Umbilical cord (tissue), 2 donors: ENCODE measurements at places on chromosomes 3 and 15.

DNA sequence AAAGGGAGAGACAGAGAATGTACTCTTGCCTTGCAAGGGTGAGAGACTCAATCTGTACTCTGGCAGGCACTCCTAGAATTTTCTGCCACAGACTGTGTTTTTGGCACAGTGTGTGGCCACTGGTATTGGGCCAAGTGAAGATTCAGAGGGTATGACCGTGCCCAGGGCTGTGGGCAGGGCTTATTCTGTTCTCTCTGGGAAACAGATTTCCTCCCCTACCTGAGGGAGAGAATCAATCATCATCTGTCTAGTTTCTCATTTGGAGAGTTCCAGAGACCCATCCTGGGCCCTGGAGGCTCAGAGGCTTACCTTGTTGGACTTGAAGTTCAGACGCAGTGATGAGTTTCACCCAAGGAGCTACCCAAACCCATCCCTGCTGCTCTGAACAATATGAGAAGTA, 28.2 kb downstream of the CSTA start:
- no peak for DNase-seq

DNA sequence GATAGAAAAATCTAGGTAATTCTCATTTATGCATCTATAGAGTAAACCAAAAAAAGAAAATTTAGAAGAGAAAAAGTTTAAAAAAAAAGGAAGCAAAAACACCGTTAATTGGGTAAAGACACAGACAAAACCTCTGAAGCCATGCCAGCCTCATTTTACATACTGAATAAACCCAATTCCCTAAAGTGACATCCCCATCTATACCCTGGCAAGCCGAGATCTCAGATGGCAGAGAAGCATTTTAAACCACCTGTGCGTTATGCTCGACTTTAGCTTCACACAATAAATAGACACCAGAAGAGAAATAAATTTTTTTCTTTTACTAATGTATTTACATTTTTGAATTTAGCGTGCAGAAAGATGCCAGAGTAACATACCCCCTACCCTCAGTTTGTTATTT, 382.1 kb downstream of the PLCL2 start:
- no peak for DNase-seq

DNA sequence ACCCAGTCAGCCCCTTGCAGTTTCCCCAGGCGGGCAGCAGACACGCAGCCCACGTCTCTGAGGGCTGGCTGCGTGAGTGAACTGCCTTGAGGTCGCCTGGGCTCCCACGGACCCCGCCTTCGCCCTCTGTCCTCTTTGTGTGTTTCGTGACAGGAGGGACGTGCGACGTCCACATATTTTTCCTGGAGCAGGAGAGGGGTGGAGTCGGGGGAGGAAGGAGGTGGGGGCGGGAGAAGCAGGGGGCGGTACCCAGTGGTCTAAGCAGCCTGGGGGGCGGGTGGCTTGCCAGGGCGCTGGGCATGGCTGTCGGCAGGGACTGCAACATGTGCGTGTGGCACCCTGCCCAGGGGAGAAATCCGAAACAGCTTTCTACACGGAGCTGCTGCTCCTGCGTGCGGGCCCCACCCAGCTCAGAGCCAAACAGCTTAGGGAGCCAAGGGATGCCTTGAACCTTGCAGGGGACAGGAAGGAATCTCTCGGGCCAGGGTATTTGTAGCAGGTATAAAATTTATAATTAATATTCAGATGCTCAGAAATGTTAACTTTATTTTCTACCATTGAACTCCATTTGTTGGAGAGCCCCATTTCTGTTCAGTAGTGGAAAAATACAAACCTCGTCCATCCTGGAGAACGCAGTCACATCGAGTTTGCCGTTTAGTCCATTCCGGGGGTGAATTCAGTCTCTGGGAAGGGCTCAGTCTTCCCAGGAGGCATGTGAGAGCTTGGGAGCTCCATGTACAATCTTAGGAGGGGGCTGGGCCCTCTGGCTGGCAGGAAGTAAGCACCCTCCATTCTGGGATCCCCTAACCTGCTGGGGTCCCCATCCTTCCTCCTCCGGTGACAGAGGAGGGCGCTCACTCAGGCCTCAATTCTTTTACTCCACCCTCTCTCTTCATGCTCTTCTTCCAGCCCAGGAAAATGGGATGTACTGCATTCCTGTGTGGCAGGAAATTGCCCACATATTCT, 79.1 kb upstream of the MEF2A start:
- DNase-seq = peak; percentile 86

DNA sequence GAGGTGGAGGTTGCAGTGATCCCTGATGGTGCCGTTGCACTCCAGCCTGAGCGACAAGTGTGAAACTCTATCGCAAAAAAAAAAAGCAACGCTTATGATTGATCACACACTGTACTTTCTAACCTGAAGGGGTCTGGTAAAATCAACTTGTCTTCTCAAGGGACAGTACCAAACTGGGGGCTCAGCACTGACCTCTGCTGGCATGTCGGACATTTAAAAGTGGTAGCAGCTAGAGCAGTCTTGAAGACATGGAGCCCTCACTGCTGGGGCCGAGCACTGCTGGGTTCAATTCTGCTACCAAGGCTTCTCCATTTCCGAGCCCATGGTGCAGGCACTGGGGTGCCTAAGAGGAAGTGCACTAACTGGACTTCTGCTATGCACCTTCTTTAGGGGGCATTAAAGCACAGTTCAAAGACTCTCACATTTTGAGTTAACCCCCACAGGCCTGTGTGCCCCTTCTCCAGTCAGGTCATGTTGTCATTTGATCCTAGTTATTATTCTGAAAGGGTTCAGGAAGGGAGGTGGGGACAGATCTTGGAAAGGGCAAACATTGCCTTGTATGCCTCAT, 26.4 kb upstream of the LAMP3 start:
- no peak for DNase-seq

- no peak for DNase-seq
Measured at GRCh38 chr15:93244696-93245660, 156.0 kb upstream of the RGMA start.

DNA sequence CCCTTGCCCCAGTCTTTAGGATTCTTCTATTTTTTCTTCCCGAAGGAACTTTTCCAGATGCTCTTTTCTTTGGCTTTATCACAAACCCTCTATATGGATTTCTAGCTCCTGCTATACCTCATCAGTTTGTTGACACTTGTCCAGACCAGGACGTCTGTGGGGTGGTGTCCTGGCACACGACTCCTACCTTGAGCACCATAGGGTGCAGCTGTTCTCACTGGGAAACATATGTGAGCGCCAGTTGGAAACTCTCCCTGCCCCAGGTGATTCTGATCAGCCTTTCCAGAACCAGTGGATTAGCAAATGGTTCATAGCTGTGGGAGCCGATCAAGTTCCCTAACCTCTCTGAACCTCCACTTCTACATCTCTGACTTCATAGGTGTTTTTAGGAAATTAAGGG, 40.6 kb upstream of the USP3 start:
- DNase-seq = no peak

DNA sequence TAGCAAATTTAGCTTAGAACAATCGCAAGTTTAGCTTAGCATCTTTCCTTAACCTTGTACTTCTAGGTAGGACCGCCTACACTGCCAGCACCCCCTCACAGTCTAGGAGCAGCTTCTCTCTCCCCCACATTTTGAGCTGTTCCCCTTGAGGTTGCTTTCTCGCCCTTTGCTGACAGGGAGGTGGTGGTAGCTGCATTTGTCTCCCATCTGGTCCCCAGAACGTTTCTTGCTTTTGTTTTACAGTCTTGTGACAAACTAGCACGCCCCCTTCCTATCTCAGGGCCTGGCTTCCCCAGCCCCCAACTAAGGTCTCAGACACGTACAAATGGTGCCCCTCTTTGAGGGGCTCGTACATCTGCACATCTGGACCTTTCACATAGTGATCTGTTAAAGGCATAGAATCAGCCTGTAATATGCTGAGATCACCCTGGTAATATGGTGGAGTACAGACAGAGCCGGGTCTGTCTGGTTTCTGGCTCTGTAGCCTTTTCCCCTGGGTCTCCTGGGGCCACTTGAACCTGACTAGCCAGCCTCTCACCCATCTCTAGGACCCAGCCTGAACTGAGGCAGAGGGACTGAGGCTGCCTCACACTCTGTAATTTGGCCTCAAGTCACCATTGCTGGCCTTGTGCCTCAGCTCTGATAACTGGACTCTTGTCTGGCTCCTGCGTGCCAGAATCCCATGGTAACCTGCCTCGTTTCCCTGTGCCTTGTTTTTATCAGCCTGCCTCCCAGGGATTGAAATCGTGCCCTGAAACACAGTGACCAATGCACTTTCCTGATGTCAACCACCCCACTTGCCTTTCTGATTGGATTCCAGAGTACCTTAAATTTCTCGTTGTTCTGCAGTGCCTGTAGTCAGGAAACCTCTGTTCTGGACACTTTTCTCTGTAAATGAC, 27.7 kb downstream of the CRTC3 start:
- peak; percentile 77 for DNase-seq

- no peak for DNase-seq
Measured at GRCh38 chr15:69390575-69390974, 23.6 kb upstream of the KIF23 start.

GRCh38 chr3:178084938-178085816, 451.1 kb upstream of the KCNMB2 start:
- DNase-seq = peak; percentile 96

- DNase-seq = no peak
Measured at GRCh38 chr3:183301937-183302580, 49.0 kb downstream of the B3GNT5 start.

DNA sequence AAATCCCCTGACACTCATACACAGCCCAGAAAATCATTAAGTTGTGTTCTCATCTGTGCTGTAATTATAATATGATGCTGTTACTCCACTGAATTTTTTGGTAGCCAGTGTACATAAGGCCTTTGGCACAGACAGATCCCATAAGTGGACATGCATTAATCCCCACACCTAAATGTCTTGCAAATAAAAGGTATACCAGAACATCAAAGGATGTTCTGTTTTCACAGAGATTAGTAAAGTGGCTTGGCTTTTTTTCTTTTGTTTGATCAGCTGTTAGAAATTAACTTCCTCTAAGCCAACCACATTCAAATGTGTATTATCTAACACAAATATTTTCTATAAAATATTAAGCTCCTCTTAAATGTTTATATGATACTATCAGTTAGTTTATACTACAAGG, 2.7 kb downstream of the SST start:
- DNase-seq = no peak

- no peak for DNase-seq
Measured at GRCh38 chr3:117562000-117562399, 852.4 kb downstream of the TUSC7 start.

GRCh38 chr15:80367094-80367493, 37.1 kb upstream of the ARNT2 start:
- no peak for DNase-seq

GRCh38 chr3:154900816-154901215, 179.3 kb upstream of the MME start:
- DNase-seq = peak; percentile 2

DNA sequence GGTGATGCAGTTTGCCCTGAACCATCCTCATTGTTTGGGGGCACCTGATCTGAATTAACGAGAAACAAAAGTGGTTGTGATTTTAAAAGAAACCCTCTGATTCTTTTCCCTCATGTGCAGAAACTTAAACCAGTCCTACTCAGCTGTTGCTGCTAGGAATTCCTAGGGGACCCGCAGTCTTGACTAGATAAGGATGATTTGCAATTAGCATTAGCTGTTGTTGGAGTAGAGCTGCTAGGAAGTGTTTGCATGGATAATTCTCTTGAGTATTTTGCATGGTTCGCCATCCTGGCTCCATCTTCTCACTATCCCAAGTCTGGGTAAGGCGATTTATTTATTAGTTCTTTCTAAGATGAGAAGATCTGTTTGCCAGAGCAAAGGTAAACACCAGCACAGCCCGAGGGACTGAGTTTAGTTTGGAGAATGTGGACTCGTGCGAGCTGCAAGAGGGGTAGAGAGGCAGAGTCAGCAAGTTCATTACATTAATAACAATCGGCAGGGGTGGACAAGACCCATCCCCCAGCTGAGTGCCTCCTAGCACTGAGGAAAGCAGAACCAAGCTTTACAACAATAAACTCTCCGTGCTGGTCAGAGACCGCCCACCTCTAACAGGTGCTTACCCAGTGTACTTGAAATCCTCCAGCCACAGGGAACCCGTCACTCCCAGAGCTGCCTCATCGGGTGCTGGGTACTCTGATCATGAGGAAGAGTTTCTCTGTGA, 4.1 kb downstream of the FGD5 start:
- DNase-seq = no peak

DNA sequence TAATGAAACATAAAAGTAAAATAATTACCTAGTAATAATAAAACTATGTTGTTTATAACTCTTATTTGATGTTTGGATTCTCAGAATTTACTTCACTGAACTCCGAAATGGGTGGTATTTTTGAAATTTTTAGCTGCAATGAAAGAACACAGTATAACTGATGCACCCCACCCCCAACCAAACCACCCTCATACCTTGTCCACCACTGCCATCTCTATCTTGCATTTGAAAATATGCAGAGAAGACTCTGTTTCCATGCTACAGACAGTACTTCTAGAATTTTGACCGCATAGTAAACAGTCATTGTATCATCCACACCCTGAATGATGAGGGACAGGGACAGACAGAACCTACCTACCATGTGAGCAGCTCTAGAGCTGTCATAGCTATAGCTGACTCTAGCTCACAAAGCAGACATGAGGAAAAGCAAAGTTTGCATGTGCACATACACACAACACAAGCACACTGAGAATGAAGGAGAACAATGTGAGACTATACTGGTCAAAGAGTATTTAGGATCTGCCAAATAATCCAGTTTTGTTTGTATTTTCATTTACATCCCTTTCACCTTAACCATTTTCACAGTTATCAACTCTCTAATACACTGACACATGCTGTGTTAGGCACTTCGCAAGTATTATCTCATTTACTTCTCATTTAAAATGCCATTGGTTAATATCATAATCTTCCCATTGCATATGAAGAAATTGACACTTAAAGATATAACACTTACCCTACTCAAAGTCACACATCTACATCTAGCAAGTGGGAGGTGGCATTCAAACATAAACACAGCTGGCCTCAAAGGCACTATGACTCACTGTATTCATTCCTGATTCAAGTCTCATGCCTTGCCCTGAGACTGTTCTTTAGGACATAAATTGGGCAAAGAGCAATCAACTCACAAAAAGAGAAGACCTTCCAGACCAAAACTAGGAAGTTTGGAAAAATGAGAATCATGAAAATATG, 1014.7 kb upstream of the CFAP20DC start:
- DNase-seq = no peak

- no peak for DNase-seq
Measured at GRCh38 chr15:57156210-57156884, 220.0 kb upstream of the CGNL1 start.

DNA sequence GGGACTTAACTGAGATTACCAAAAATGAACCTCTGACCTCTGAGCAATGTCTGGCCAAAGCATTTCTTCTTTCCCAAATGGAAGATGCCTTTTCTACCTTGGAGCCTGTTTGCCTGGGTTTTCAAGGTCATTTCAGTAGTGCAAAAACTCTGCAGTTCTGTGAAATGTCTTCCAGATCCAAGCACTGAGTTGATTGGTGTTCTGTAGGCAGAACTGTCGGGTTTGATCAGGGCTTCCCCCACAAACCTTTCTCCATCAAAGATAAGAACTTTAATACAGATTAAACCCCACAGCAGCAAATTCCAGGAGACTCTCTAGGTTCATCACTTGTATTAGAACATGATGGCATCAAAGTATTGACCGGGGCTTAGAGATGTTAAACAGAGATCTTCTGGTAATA, 192.7 kb upstream of the TOPAZ1 start:
- no peak for DNase-seq

GRCh38 chr15:76185716-76186115, 125.6 kb downstream of the ETFA start:
- DNase-seq = no peak
